ENCODE measurements at places on chromosomes 2 and 18.

GRCh38 chr2:35819033-35819432 lies 536.5 kb upstream of the CRIM1 start:
- DNase-seq, result no peak

GRCh38 chr2:64626146-64626809 lies 27.4 kb downstream of the SERTAD2 start:
- no peak for DNase-seq

- DNase-seq, result peak; percentile 67
These were observed 38.9 kb downstream of the MRPL33 start for GRCh38 chr2:27810455-27810854.

- DNase-seq, result no peak
These were observed at the start of gene TMEFF2 for GRCh38 chr2:192194866-192195547. TMEFF2 (minus strand) TSS chr2:192194933; CDS start chr2:192194524, 409 bp downstream.

GRCh38 chr2:121599963-121600651 lies 49.2 kb downstream of the CLASP1 start:
- no peak for DNase-seq

GRCh38 chr2:203870941-203871340 lies 3.4 kb downstream of the CTLA4 start:
- DNase-seq, result peak; percentile 36

DNA sequence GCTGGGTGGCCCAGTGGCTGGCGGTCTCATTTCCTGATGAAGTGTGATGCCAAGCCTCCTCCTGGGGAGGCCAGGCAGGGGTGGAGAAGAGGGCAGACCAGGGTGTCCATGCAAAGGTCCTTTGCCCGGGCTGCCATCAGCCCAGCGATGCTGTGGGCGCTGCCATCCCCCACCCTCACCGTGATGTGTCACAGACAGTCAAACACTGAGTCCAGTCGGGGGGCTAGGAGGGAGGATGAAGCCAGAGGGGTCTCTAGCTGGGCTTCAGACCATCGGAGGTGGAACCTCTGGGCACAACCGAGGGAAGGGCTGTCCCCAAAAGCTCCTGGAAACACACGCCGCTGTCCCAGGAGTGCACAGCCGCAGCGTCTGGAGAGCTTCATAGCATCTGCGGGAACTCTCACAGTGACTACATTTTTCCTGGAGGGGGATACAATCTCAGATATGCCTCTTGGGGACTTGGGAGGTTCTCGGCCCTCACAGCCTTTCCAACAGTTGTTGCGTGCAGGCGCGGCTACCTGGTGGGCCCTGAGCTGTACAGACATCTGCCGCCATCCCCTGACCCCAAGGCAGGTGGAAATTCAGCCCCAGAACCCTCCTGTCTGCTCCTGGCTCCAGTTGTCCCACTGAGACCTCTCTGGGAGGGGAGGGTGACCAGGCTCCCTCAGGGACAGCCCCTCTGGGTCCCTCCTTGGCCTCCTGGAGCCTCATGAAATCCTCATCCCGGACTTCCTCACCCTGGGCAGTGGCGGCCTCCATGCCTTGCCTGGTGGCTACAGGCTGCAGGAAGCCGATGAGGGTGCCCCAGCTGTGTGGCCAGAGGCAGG lies 26.5 kb upstream of the OTOS start:
- DNase-seq, result no peak

GRCh38 chr2:132975193-132976105 lies 305.4 kb upstream of the LYPD1 start:
- DNase-seq, result no peak

GRCh38 chr2:11753886-11754699 lies 7.7 kb downstream of the LPIN1 start:
- peak; percentile 64 for DNase-seq

GRCh38 chr2:170481201-170481600 lies 233.9 kb upstream of the SP5 start:
- DNase-seq, result no peak

- no peak for DNase-seq
These were observed 218.6 kb downstream of the IRS1 start for GRCh38 chr2:226581004-226581403.

DNA sequence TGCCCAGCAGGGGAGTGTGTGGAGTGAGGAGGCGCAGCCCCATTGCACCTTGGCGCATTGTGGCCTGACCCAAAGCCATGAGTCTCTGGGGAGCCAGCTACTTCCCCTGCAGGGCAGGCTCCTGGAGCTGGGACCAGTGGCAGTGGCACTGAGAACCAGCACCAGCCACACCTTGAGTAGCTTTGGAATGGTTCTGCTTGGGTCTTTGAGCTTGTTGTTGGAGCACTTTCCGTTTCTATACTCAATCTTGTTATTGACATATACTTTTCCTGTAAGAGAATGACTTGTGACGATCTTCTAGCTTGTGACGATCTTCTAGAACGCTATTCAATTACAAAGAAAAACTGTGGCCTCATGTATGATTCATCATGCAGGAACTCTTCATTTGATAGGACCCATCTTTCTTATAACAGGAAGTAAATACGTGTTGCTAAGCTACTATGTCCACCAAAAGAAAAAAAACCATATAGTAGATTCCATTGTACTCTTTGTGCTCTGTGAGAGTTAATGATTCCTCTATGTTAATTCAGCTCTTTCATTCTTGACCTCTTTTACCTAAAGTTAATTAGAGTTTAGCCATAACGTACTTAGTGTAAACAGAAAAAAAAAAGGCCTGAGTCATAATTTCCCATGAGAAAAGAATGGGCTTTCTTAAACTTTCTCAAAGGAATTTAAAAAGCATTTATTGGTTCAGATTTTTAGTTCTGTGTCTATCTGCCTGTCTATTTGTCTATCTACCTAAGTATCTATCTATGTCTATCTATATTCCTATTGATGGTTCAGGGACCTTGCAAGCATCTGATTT lies 113.1 kb downstream of the GATA6 start:
- DNase-seq, result peak; percentile 75

- no peak for DNase-seq
These were observed 796.6 kb downstream of the DSC3 start for GRCh38 chr18:30245766-30246455.

- no peak for DNase-seq
These were observed 5.7 kb upstream of the THOC1 start for GRCh38 chr18:273525-273924.

- no peak for DNase-seq
These were observed 9.5 kb downstream of the CERS6 start for GRCh38 chr2:168465594-168465993.

- DNase-seq, result no peak
These were observed 9.8 kb downstream of the KIF1A start for GRCh38 chr2:240810199-240810598.

GRCh38 chr2:145022666-145023333 lies 502.9 kb upstream of the ZEB2 start:
- DNase-seq, result no peak

- no peak for DNase-seq
These were observed 50.0 kb upstream of the TMEM178A start for GRCh38 chr2:39615675-39616074.

- no peak for DNase-seq
These were observed 96.0 kb downstream of the INHBB start for GRCh38 chr2:120441744-120442471.

- no peak for DNase-seq
These were observed 307.8 kb upstream of the CELF4 start for GRCh38 chr18:37873416-37873815.

GRCh38 chr2:74290466-74291217 lies 52.6 kb downstream of the SLC4A5 start:
- no peak for DNase-seq

DNA sequence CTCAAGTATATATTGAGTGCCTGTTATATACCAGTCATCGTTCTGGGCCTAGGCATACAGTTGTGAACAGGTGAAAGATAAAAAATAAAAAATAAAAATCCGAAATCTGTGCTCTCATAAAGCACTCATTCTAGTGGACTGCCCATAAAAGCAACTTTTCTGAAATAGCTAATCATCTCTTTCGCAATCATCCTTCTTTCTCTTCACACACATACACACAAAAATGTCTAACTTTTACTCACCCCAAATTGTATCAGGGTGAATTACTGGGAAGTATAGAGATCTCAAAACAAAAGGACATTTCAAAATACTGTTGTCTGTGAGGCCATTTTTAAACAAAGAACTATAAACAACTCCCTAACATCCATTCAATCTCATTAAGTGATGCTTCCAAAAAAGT lies 29.6 kb upstream of the ORC2 start:
- no peak for DNase-seq

DNA sequence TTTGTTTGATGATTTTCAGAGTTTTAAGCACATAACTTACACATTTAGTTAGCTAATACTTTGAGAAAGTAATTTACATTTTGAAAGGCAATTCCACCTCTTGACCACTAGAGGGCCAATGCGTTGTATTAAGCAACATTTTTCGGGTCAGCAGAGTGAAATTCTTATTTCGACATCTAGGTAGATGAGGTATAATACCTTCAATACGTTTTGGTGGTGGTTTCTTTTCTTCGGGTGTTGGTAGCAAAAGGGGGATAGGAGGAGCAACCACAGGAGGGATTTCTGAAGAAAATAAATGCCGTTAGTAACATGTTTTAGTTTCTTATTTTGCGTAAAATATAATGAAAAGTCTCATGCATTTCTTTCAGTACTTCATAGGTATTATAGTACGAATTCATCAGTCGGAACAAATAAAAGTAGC lies 106.3 kb downstream of the TTN start:
- DNase-seq, result peak; percentile 10

- DNase-seq, result no peak
These were observed 33.9 kb upstream of the FOSL2 start for GRCh38 chr2:28358668-28359201.

GRCh38 chr2:16330982-16331381 lies 334.7 kb downstream of the CYRIA start:
- no peak for DNase-seq

GRCh38 chr2:235729557-235729947 lies 235.7 kb downstream of the AGAP1 start:
- no peak for DNase-seq

DNA sequence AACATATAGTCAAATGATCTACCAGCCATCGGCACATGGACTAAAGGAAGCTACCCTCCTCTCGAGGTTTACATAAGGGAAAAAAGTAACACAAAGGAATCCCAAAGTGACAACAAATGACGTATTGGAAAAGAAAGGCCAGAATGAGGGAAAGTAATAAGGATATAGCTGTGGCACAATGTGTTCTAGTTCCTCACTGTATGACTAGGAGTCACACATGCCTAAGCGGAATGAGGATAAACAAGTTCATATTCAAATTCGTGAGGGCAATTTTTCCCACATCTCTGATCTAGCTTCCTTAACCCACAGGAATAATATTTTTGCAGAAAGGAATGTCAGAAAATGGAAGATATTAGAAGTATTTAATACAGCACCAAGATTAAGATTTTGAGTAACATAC lies 162.3 kb upstream of the PID1 start:
- no peak for DNase-seq

- no peak for DNase-seq
These were observed 726.3 kb downstream of the TSN start for GRCh38 chr2:122481717-122482116.

DNA sequence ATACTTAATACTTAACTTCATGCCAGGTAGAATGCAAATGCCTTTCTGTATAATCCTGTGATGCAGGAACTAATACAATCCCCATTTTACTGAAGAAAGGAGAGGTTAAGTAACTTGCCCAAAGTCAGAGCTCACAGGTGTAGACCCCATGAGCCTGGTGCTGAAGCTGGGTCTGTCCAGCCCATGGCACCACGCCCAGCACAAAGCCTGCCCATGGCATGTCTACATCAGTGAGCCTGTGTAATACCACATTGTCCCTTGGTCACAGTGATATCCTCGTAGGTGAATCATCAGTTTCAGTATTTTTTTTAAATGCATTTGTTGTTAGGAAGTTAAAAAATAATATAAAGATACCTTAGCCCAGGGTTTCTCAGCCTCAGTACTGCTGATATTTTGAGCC lies 69.9 kb upstream of the MCFD2 start:
- peak; percentile 61 for DNase-seq

DNA sequence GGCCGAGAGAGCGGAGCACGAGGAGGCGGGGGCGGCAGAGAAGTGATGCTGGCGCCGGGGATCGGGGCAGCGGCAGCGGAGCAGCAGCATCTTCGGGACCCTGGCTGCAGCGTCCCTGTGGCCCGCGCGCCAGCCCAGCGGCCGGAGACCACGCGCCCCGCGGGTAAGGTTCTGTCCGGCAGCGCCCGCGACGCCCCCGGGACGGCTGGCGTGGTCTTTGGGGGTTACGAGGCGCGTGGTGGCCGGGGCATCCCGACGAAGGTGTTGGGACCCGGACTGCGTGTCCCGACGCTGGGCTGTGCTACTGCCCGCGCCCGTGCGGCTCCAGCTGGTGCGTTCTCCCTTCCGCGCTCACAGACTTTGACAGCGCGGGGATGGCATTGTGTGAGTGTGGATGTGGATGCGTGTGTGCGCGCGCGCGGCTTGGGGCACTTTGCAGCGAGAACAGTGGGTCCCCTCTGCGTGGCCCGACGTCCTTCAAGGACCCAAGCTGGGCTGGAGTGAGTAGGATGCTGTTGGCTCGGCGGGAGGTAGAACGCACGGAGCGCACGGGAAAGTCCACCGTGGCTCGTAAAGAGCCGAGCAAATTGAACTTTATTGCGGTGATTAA lies 405.0 kb downstream of the XIRP2 start:
- DNase-seq, result no peak

- DNase-seq, result no peak
These were observed 40.7 kb upstream of the LBH start for GRCh38 chr2:30190637-30191036.

DNA sequence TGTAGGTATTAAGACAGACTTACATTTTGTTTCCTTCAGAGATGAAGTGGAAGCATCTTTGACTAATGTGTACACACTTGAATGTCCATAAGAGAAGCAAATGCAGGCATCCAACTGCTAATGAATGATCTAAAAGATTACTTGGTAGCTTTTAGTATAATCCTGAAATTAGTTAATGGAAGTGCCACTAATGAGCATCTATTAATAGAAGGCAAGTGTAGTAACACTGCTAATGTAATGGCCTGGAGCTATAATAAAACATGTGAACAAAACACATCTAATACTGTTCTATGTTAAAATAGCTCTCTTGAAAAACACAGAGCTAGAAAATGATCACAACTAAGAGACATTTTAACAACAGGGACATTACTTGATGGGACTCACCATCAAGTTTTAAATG lies 225.3 kb downstream of the SLC8A1 start:
- no peak for DNase-seq

- DNase-seq, result no peak
These were observed 131.0 kb upstream of the CHAC2 start for GRCh38 chr2:53636596-53636995.
